Epithelial cell of prostate (primary cell): ENCODE measurements at places on chromosomes 2 and 18.

- no peak for DNase-seq
Measured at GRCh38 chr2:189583227-189584198, 2.9 kb upstream of the SLC40A1 start.

GRCh38 chr2:55862673-55863390, 60.8 kb downstream of the EFEMP1 start:
- peak; percentile 98 for DNase-seq

GRCh38 chr2:88829607-88830463, 138.4 kb downstream of the RPIA start:
- no peak for DNase-seq

DNA sequence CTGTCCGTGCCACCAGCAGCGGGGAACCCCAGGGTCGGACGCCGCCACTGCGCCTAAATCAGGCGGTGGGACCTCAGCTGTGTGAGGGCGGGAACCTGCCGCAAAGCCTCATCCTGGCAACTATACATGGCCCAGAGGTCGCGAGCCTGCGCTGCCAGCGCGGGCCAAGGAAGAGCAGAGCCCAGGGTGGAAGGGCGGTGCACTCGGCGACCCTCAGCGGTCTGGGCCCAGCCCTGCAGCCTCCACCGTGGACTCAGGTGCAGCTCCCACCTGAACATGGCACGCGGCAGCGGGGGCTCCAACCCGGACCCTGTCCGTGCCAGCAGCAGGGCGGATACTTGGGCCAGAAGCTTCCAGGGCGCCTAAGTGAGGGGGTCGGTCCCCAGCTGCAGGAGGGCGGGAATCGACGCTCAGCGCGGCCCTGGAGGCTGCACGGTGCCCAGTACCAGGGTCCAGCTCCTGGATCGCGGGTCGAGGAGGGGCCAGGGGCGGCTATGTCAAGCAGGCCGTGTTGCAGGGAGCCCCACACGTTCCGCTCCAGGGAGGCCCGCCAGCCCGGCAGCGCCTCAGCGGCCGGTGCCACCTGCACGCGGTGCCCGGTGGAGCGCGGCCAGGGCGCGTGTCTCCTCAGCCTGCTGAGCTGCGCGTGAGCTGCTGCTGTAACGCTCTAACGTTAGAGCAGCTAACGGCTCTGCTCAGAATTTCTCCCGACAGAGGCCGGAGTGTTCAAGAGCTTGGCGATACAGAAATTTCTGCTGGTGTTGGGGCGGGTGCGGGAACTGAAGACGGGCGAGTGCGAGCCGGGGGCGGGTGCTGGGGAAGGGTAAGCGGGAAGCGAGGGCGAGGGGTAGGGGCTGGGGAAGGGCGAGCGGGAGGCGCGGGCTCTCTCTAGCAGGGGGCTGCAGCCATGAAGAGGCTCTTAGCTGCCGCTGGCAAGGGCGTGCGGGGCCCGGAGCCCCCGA, at the start of gene ANKRD30B:
Gene ANKRD30B (plus strand): TSS at position 660 of the 962 bp plus-strand sequence. CDS start 248 bp downstream, at position 908.
- DNase-seq = no peak

DNA sequence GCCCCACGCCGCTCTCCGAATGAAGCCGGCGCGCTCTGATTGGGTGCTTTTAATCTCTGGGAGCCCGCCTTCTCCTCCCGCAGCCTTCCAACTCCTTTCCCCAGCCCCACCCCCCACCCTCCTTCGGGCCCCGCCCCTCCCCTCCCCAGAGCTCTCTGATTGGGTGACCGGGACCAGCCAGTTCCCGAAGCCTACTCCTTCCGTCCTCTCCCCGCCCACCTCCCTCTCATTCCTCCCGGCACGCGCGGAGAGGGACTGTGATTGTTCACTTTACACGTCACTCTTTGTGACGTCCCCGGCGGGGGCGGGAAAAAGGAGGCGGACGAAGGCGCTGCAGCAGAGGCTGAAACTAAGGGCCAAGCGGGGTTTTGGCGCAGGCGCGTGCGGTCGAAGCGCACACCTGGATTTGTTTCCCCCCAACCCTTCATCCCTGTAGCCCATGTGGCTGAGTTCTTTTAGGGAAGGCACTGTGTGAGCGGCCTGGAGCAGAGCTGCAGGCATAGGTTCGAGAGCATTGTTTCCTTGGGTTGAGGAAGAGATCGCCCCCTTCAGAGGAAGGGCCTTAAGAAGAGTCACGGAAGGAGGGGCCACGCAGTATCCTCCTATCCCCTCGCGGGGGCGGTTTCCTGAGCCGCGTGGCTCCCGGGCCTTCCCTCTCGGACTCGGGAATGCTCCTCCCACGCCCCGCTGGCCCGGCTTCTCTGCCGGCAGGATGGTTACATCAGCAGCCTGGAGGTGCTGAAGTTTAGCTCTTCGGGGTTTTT, at the start of gene MEX3C:
Gene MEX3C (minus strand): TSS at position 21 of the 764 bp plus-strand sequence. CDS start 361 bp downstream, outside the sequence.
- peak; percentile 94 for DNase-seq

DNA sequence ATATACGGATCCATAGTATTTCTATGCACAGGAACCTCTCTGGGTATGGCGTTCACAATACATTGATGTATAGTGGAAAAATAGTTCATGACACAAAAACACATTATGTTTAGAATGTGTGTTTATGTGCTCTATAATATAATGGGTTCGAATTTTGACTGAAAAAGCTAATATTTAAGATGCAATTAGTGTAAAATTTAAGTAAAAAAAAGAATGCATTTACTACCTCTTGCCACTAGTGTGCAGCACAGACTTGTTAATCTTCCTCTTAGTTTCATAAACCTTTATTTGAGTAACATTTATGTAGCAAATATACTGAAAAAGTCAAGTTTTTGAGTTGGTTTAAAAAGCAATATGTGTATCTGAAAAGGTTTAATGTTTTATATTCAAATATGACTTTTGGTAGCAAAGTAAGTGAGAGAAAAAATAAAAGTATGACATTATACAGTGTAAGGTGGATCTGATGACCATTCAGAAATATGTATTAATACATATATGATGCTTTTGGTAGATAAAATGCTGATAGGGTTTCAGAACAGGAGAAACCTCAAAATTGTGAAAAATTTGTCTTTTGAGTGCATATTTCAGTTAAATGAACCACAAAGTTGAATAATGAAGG, 49.4 kb downstream of the CCDC102B start:
- DNase-seq = no peak

DNA sequence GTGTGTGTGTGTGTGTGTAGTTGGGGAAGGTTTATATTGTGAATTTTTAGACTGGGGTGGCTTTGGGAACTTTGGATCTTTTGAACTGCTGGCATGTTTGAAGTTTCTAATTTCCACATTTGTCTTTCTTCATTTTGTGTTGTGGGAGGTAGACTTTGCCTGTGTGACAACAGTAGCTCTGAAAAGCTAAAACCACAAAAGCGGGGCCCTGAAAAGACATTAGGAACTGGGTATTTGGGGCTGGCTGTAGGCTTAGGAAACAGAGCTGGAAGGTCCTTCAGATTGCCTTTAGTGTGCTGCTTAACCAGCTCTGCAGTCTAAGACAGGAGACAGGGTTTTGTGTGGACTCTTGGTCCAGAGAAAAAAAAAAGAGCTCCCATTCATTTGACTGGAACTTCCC, 27.2 kb upstream of the DOCK10 start:
- no peak for DNase-seq

GRCh38 chr18:62131301-62131909, 55.5 kb downstream of the PIGN start:
- DNase-seq = peak; percentile 3

GRCh38 chr2:102245266-102246151, 58.7 kb downstream of the IL1RL2 start:
- no peak for DNase-seq

DNA sequence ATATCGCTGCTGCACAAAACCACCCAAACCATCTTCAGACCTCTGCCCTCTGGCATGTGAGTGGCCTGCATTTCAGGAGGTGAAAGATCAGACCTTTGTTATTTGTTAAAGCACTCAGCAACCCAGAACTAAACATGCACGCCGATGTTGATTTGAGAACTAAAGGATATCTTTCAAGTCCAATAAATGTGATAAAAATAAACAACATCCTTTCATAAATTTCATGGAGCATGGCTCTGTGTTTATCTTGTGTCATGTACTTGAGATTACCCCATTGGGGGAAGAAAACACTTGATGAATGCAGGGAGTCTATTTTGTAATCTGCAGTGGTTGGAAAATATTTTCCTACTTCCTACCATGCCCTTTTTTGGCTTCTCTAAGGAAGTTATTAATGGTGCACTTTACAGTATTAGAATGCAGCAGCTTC, 70.8 kb upstream of the GATA6 start:
- no peak for DNase-seq

DNA sequence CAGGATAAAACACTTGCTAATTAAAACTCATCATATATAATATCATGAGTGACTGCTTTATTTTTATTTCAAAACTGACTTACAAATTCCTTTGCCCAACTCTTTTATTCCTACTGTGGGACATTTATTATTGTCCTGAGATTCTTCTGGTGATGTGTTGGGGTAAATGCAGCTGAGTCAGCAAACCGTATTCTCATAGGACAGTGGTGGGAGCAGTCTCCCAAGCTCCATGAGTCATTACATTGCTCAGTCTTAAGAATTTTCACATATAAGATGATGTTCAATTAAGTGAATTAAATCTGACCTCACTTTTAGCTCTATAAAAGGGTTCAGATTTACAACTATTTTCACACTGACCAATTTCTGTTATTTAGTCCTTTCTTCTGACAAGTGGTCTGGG, 1530.7 kb downstream of the LRP1B start:
- no peak for DNase-seq
